Left ventricle myocardium inferior (tissue), 1 donor: ENCODE measurements at places on chromosomes 13 and 19. TPM values are rescaled to one million over a fixed set of nuclear protein-coding genes. Genes with fewer than 3 reads are reported as not detected.

- H3K4me3 ChIP-seq: no peak overlapping the region
- no peak for DNase-seq
- no peaks in the 10 kb centered on the region for H3K27me3 ChIP-seq
- H3K27ac ChIP-seq: no peak overlapping the region
Observed at GRCh38 chr13:100650326-100650725, 24.3 kb downstream of the TMTC4 start.

Gene GJA3
- 17.6 TPM for total RNA-seq

GRCh38 chr13:40399756-40400155, 266.7 kb downstream of the FOXO1 start:
- no peak overlapping the region for H3K4me3 ChIP-seq
- no peaks in the 10 kb centered on the region for H3K27me3 ChIP-seq
- H3K36me3 ChIP-seq: no peaks in the 10 kb centered on the region
- DNase-seq: no peak
- H3K4me1 ChIP-seq: peaks cover 34% of the 10 kb centered on the region

Gene CALR3
- not detected for total RNA-seq

Gene CLC
- not detected for total RNA-seq

GRCh38 chr13:83980331-83980730, 98.1 kb upstream of the SLITRK1 start:
- no peak overlapping the region for H3K27ac ChIP-seq
- no peaks in the 10 kb centered on the region for H3K27me3 ChIP-seq
- H3K4me3 ChIP-seq: no peak overlapping the region
- H3K4me1 ChIP-seq: no peaks in the 10 kb centered on the region

GRCh38 chr13:58906329-58907007, 1257.3 kb downstream of the DIAPH3 start:
- no peak overlapping the region for H3K27ac ChIP-seq
- no peaks in the 10 kb centered on the region for H3K27me3 ChIP-seq
- no peak overlapping the region for H3K4me3 ChIP-seq

DNA sequence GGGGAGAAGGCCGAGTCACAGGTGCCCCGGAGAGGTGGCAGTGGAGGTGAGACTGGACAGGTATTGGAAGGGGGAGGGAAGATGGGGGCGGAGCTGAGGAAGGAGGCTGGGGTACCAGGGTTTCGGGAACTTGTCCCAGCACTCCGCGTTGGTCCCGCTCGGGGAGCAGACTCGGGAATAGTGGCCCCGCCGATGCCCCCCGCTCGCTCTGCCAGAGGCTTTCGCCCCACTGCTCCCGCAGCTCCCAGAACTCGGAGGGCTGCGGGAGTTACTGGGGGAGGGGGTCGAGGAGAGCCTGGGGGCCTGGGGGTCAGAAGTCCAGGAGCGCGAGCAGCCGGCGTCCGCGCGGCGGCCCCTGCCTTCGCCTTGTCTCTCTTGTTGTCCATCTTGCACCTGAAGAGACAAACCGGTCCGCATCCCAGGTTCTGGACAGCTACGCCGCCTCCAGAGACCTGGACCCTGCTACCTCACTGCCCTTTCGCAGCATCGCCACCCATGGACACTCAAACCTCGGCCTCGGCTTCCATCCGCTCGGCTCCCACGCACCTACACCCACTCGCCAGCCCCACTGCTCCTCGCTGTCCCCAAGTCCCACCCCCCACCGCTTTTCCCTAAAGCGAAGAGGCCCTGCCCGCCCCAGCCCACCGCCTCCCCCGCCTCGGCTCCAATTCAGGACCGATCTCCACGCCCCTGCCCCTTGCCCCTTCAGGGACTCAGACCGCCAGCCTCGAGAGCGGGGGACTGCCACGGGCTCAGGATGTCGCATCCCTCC, 700 bp downstream of the PRR36 start:
- no peak for DNase-seq
- H3K4me1 ChIP-seq: peaks cover 43% of the 10 kb centered on the region
- no peaks in the 10 kb centered on the region for H3K36me3 ChIP-seq
- H3K4me3 ChIP-seq: peak overlapping the region; percentile 59

Gene ZNF581
- total RNA-seq: 7.1 TPM

- H3K36me3 ChIP-seq: no peaks in the 10 kb centered on the region
- H3K27ac ChIP-seq: no peak overlapping the region
Observed at GRCh38 chr13:96338030-96338429, 248.1 kb downstream of the HS6ST3 start.

DNA sequence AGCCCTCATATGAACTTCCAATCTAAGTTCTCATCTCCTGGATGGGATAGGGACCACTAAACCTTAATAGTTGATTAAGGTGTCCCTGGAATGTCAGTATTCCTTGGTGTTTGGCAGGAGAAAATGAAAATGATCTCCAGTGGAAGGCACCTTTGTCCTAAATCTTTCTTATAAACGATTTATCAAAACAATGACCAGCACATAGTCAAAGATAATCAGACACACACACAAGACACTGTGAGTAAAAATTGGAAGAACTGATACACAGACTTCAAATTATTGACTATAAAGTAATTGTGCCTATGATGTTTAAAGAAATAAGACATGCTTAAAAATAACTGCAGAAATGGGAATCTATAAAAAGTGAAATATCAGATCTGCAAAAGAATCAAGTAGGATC, 13.7 kb downstream of the CEBPA start:
- no peak for DNase-seq
- no peak overlapping the region for H3K4me3 ChIP-seq
- H3K27me3 ChIP-seq: peaks cover 69% of the 10 kb centered on the region
- H3K4me1 ChIP-seq: no peaks in the 10 kb centered on the region
- no peak overlapping the region for H3K27ac ChIP-seq

DNA sequence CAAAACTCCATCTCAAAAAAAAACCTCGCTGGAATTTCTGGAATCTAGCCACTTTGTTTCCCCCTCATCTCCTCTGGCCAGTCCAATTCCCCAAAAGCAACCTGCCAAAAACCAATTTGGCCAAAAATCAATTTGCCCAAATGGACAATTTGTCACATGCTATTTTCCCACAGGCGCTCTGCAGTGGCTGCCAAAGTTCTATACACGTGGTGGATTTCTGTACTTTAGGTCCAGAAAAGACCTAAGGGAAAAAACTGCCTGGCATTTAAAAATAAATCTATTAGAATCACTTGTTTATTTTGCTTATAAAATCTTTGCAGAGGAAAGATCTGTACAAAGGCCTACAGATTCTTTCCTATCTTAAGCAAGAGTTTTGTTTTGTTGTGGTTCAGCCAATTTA, 79.4 kb downstream of the MAP4K1 start:
- H3K27me3 ChIP-seq: peaks cover 27% of the 10 kb centered on the region
- H3K36me3 ChIP-seq: no peaks in the 10 kb centered on the region
- no peak for DNase-seq

GRCh38 chr13:45439781-45440462, 21.7 kb upstream of the SLC25A30 start:
- DNase-seq: no peak
- peak overlapping the region; percentile 83 for H3K27ac ChIP-seq
- H3K4me1 ChIP-seq: peaks cover 29% of the 10 kb centered on the region
- no peaks in the 10 kb centered on the region for H3K27me3 ChIP-seq

Gene ALOX5AP
- total RNA-seq: 7.2 TPM

DNA sequence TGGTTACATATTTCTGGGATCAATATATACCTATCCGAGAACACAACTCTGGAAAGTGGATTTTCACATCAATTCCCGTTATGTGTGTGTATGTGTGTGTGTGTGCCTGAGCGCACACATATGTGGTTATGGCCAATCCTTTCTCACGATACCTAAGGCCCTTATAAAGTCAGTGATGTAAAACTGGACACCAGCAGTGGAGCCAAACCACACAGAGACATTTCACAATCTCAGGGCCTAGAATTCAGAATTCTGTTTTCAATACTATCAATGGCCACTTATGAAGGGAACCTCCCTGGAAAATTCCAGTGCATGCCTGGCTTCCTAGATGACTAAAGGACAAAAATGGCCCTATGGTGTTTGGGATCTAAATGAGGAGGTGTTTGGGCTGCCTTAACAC, 187.3 kb upstream of the UBL3 start:
- no peak overlapping the region for H3K4me3 ChIP-seq
- no peaks in the 10 kb centered on the region for H3K36me3 ChIP-seq
- DNase-seq: no peak

- no peaks in the 10 kb centered on the region for H3K4me1 ChIP-seq
- DNase-seq: no peak
- no peaks in the 10 kb centered on the region for H3K27me3 ChIP-seq
- H3K4me3 ChIP-seq: no peak overlapping the region
Observed at GRCh38 chr19:44278181-44278690, 18.6 kb downstream of the ZNF233 start.

DNA sequence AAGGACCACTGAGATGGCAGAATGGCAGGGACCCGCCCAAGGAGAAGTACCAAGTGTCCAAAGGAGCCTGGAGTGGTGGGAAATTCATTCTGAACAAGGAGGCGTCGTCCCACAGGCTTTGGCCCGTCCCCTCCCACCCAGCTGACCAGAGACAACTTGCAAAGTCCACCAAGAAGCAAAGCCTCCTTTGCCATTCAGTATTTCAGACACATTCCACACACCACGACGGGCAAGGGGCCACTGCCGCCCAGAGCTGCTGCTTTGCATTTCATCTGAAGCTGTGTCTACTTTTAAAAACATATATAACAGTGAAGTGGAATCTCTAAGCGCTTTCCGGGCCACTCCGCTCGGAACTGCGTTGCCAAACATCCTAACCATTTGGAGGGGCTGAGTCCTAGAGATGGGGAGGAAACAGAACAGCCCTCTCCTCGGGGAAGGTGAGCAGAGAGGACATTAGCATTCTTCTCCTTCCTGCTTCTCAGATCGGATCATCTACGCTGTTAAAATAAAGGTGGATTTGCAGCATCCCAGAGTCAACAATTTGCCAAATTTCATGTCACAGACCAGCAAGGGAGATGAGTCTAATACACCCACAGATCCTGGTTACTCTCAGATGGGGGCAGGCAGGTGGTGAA, 89.0 kb upstream of the ZNF507 start:
- peaks cover 67% of the 10 kb centered on the region for H3K27me3 ChIP-seq
- H3K27ac ChIP-seq: no peak overlapping the region
- no peak for DNase-seq
- no peaks in the 10 kb centered on the region for H3K4me1 ChIP-seq

Gene MUC16
- total RNA-seq: not detected

DNA sequence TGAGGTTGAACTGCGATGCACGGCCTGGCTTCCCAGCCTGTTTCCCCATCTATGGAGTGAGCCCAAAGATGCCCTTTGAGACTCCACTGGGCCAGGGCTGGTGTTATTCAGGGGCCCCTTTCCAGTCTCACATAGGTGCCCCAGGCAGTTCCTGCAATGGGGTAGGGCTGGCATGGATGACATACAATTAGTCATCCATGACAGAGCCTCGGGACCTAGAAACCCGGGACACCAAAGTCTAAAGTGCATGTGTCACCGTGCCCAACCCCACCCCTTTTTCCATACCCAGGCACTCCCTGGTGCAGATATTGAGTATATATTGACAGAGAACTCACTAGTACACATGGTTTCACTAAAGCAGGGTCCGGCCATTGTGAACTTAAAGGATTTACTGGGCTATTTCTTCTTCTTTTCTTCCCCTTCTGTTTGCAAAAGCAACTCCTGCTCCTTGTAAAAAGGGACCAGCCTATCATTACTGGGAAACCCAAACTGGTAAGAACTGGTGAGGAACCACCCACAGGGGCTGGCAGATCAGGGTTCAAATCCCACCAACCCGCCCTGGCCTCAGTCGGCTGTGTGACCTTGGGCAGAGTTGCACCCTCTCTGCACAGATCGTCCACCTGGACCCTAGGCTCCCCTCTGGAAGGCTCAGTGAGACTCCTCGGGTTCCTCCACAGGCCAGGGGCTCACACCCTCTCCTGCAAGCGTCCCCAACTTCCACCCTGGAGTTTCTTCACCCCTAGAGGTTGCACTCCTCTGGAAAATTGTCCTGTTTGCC, 2.7 kb downstream of the B3GNT3 start:
- no peak for DNase-seq
- no peaks in the 10 kb centered on the region for H3K36me3 ChIP-seq
- H3K27me3 ChIP-seq: peaks cover 100% of the 10 kb centered on the region
- H3K4me3 ChIP-seq: no peak overlapping the region

DNA sequence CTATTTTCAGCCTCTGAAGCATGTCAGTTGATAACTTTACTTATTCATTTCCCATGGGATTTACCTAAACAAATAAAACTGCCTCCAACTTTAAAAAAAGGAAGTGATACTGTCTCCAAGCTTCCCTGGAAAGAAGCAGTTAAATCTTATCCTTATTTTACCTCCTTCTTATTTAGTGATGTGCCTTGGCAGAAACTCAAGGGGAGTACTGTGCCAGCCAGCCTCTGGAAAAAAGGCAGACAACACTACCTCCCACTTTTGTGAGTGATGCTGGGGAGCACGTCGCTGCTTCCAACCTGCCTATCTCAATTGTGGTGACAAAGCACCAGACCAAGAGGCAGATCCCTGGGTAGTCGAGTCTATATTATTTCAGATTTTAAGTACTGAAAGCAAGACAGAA, 765.6 kb downstream of the DIAPH3 start:
- peak overlapping the region; percentile 51 for H3K27ac ChIP-seq
- no peaks in the 10 kb centered on the region for H3K27me3 ChIP-seq
- H3K4me1 ChIP-seq: peaks cover 29% of the 10 kb centered on the region
- no peak overlapping the region for H3K4me3 ChIP-seq

DNA sequence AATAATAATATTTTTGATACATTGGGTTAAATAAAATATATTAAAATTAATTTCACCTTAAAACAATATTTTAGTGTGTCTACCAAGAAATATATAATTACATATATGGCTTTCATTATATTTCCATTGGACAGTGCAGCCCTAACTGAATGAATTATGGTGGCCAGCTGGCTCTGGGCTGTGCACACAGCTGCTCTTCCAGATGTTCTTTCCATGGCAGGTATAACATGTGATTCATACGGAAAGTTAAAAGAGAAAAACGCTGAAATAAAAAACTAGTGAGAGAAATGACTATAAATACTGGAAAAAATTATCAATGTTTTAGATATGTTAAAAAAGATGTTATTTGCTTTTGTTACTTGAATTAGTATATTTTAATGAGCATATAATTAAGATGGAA, 216.3 kb downstream of the RGCC start:
- no peaks in the 10 kb centered on the region for H3K27me3 ChIP-seq
- H3K36me3 ChIP-seq: no peaks in the 10 kb centered on the region
- no peak overlapping the region for H3K27ac ChIP-seq

Gene WDR88
- total RNA-seq: not detected

Gene GPR4
- total RNA-seq: 5.1 TPM

GRCh38 chr13:109870274-109870673, 83.9 kb upstream of the IRS2 start:
- H3K4me1 ChIP-seq: peaks cover 49% of the 10 kb centered on the region
- peak overlapping the region; percentile 83 for H3K27ac ChIP-seq
- no peaks in the 10 kb centered on the region for H3K27me3 ChIP-seq

DNA sequence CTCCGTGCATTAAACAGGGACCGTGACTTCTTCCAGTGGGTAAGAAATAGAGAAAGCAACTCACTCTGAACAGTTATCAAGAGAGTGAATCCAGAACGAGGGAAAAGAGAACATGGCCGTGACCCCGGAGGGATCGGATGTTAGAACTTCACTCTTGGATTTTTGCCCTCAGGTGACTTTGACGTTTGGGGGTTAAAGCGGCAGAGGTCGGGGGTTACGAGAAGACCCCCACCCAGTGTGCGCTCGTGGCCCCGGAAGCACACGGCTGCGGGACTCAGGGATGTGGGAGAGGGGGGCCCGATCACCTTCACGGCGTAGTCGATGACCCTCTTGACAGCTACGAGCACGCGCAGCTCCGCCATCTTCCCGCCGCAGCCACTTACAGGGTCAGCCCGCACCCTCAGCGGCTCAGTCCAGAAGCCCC, at the start of gene ETFB:
ETFB (minus strand) TSS at position 424 of the 424 bp plus-strand sequence; CDS start at position 362, 62 bp downstream.
- peaks cover 55% of the 10 kb centered on the region for H3K4me1 ChIP-seq
- H3K27ac ChIP-seq: peak within 1 kb of the TSS; percentile 97
- peak within 1 kb of the TSS; percentile 86 for H3K4me3 ChIP-seq
- no peak for DNase-seq
- H3K36me3 ChIP-seq: no peaks in the 10 kb centered on the region
- no peaks in the 10 kb centered on the region for H3K27me3 ChIP-seq

- H3K27ac ChIP-seq: no peak overlapping the region
- no peaks in the 10 kb centered on the region for H3K27me3 ChIP-seq
- no peaks in the 10 kb centered on the region for H3K36me3 ChIP-seq
- H3K4me3 ChIP-seq: peak overlapping the region; percentile 21
Observed at GRCh38 chr13:20340759-20341171, 108.6 kb upstream of the GJB6 start.
